ENCODE measurements at places on chromosomes 7 and 10. TPM values are rescaled to one million over a fixed set of nuclear protein-coding genes. Genes with fewer than 3 reads are reported as not detected.

The LEP gene
- total RNA-seq = 0.42 TPM

The CTTNBP2 gene
- total RNA-seq = 0.77 TPM

The ADAM8 gene
- total RNA-seq = 2.4 TPM

The ANKRD1 gene
- total RNA-seq = 1,326 TPM

The LMOD2 gene
- total RNA-seq = 431 TPM

The GIMAP4 gene
- 40.2 TPM for total RNA-seq

The JCAD gene
- total RNA-seq = 30.4 TPM

The ITPRID1 gene
- not detected for total RNA-seq

The ALDH18A1 gene
- total RNA-seq = 12.1 TPM

GRCh38 chr10:76840802-76841201 is 796.8 kb downstream of the KCNMA1 start:
- no peak for DNase-seq

GRCh38 chr7:99381664-99382075 is 7.1 kb downstream of the ARPC1B start:
- peak; percentile 56 for DNase-seq

- no peak for DNase-seq
Observed at GRCh38 chr10:28790146-28790545, 112.8 kb downstream of the BAMBI start.

DNA sequence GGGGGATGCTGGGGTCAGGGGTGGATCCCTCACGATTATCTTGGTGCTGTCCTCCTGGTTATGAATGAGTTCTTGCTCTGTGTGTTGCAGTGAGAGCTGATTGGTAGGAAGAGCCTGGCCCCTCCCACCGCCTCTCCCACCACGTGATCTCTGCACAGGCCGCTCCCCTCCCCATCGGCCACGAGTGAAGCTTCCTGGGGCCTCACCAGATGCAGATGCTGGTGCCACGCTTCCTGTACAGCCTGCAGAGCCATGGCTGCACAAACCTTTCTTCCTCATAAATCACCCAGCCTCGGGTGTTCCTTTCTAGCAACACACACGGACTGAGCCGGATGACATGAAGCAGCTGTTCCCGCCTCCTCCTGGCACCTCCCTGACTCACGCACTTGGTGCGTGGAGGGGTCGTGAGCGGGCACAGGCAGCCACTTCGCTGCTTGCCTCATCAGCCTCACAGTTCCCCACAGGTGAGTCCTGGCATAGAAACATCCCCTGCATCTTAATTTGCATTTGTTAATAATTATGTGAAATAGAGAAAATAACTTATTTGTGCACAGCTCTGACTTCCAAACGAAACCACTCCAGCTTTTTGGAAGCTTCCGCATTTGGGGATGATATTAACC is 210.8 kb downstream of the ADARB2 start:
- no peak for DNase-seq

DNA sequence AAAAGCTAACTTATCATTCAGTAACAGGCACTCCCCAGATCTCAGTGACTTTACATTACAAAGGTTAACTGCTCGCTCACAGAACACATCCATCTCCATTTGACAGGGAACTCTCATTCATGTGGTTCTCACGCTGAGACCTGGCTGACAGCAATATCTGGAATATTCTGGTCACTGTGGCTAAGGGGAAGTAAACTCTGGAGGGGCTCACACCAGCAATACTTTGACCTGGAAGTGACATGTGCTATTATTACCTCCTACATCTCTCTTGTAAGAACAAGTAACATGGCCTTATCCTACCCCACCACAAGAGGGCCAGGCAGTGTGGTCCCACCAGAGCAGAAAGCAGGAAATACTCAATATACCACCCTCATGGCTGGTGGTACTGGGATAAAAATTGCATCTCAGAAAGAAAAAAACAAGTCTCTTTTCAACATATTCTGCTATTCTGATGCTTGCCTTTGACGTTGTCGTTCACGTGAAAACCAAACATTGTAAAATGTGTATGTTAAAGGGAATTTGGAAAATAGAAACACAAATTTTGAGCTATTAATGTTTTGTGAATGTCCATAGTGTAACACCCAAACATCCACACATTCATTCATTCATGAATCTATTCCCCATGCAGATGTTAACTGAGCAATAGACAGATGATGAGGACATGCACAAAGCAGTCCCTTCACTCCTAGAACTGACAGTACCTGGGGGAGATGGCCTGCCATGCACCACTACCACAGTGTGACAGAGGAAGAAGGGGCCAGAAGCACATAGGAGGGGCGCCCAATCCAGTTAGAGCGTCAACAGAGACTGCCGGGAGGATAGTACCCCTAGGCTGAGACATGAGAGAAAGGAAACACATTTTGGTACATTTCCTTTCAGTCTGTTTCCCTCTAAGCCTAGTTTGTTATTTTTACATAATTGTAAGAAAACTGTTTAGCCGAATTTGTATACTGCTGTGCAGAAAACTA is 166.0 kb upstream of the SP4 start:
- no peak for DNase-seq

DNA sequence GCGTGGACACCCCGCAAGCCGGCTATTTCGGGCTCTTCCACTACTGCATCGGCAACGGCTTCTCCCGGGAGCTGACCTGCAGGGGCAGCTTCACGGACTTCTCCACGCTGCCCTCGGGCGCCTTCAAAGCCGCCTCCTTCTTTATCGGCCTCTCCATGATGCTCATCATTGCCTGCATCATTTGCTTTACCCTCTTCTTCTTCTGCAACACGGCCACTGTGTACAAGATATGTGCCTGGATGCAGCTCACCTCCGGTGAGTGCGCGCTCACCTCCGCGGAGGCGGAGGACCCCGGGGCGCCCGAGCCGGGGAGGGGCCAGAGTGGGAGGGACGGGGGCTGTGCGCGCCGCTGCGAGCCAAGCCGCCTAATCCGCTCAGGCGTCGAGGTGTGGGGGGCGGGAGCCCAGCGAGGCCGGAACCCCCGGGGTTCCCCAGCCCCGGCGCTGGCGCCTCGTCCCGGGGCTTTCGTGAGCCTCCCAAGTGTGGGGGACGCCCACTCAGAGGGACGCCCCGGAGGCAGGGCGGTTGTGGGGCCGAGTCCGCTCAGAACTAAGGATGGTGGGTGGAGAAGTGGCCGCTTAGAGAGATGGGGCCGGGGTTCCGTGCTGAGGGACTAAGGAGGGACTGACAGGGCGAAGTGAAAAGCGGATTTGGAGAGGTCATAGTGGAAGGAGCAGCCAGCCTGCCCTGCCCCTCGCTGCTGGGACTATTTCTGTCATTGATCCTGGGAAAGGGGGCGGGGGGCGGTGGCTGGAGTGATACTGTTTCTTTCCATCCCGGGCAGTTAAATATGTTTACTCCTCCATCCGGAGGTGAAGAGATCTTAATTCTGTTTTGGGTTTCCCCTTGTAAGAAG is 795 bp downstream of the LHFPL3 start:
- no peak for DNase-seq

DNA sequence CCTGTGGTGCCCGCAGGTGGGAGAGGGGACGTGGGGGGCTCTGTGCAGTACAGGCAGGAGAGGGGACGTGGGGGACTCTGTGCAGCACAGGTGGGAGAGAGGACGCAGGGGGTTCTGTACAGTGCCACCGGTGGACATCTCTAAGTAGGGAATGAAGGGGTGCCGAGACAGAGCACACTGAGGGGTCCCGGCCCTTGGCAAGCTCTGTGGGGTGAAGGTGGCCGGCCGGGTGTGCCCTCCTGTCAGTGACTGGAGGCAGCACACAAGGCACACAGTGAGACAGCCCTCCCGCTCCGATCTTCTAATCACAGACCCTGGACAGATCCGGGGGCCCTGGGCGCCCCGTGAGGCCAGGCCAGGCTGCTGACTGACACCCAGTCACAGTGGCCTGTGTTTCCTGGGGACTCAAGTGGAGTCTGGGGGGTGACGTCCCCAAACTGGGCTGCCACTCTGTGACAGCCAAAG is 11.2 kb downstream of the GPR146 start:
- DNase-seq = no peak

DNA sequence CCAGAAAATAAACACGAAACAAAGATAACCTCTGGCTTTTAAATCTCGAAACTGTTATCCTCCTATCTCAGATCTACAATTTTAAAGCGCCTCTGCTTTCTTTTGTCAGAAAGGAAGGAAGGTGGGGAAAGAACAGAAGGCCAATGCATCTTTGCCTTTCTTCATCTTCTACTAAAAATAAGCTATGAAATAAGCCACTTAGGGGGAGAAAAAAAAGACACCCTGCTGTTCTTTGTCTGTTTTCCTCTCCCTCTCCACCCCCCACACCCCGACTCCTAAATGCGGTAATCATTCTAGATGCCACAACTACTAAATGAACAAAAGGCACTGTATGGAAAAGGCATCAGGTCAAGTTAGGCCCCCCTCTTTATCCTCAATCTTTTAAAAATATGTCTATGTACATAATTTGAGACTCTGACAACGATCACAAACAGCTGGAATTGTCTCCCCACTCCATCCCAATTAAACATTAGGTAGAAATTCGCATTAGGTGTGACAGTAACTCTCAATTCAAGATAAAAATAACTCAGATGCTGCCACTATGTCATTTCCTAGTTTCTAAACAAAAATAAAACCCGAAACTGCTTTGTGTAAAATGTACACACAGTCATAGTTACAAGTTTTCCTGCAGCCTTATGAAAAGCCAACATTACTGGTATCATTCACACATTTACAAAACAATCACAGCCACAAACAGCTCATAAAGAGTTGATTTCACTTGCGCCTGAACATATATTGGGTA is 2.4 kb downstream of the UBE2H start:
- no peak for DNase-seq

GRCh38 chr10:5046410-5046809 is 42.8 kb upstream of the AKR1C2 start:
- DNase-seq = no peak

DNA sequence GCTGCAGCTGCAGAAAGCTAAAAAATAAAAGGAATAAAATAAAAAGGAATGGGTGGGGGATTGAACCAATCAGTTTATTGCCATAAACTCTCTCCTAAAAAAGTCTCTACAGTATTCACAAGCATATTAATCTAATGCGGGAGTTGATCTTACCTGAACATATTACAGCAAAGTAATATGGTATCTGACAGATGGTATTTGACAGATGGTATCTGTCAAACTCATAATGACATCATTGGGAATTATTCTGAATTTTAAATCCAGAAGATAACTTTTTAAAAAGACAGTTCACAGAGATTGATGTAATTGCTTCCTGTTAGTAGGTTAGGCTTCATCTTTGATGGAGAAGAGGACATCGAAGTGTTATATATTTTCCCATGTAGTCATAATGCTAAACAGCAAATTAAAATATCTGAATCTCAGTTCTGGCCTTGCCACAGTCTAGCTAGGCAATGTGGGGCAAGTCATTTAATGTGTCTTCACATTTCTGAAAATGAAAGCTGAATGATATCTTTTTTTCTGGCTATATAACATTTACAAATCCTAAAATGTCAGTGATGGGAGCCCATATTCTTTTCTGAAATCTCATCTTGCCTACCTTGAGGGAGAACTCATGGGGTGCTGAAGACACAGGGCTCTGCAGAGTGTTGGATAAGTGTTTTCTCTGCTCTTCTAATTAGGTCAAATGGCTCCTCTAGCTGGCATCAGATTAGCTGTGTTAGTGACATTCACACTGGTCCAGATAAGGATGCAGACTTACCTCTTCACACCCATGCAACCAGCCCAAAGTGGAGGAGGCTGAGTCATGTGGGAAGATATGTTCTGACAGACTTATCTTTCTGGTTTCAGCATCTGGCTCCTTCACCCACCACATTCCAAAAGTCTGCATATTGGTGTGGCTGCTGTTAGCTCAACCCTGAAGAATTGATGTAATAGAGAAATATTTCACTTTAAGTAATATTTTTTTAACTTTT is 2.1 kb upstream of the LIPM start:
- no peak for DNase-seq

- no peak for DNase-seq
Observed at GRCh38 chr10:64011912-64012714, 490.9 kb downstream of the REEP3 start.

- DNase-seq = peak; percentile 62
Observed at GRCh38 chr10:51162002-51162401, 87.7 kb downstream of the PRKG1 start.

GRCh38 chr7:1672851-1673486 is 2.9 kb downstream of the ELFN1 start:
- DNase-seq = peak; percentile 25

DNA sequence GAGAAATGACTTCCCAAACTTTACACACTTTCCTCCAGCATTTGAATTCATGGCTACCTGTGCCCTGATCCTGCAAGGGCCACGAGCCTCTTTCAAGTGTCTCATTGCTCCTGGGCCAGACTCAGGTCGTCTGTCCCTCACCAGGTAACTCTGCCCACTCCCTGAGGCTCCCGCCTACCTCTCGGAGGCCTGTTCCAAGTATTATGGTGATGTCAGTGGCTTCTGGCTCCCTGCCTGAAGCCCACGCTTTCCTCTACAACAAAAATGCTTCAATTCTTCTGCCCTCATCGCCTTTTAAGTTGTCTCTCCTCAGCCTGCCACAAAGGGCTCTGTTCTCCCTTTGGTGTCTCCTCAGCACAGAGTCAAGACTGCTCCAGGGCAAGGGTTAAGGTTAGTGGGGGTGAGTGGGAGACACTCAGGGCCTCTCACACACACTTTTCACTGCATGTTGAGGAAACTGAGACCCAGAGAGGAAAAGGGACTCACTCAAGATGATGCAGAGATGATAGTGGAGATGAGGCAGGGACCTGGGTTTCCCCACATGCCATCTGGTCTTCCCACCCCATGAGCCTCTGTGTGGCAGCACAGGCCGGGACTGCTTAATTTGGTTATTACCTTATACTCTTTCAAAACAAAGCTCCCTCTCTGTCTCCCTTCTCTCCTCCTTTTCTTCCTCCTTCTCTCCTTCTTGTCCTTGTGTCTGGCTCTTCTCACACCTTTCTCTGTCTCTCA is 28.3 kb upstream of the EGR2 start:
- no peak for DNase-seq

DNA sequence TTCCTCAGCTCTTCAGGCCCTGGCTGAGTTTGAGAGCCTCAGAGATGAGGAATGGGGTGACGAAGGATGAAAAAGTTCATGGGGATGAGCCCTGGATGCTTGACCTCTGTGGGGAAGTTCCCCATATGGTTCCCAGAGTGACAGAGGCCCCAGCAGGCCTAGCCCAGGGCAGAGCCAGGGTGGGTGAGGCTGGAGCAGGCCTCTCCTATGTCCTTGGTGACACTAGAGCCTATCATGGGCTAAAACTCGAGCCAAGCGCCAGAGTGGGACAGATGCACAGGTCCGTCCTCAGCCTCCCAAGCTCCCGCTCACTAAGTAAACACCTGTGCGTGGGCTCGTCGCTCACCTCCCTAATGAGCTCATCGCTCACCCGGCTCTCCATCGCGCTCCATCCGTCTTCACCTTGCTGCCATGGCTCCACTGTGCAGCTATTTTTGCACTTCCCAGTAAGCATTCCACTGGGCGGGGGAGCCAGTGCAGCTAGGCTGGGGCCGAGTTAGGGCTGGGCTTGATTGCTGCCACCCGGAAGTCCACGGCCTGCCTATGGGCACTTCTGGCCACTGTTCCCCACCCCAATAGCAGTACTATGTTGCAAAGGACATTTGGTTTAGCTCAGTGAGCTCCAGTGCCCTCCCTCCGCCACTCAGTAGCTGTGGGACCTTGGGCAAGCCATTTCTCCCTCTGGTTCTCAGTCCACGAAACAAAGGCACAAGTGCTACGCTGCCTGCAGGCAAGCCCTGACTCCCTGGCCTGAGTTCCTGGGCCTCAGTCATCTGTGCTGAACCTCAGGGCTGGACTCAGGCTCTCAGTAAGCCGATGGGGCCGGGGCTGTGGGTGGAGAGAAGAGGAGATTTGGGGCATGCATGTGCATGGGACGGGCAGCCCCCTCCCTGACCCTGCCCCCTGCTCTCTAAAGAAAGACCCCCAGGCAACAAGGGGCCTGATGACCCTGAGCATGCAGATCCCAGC is 117.3 kb upstream of the PCBD1 start:
- peak; percentile 64 for DNase-seq

- DNase-seq = no peak
Observed at GRCh38 chr10:98331885-98332284, 63.9 kb upstream of the LOXL4 start.

All from left ventricle myocardium superior (tissue), 1 donor.